NCI-H1930 (cell line): ENCODE measurements at places on chromosomes 7 and 10.

- DNase-seq: no peak
Observed at GRCh38 chr7:784971-785370, 47.3 kb upstream of the SUN1 start.

GRCh38 chr10:133254421-133255120 lies 16.9 kb downstream of the VENTX start:
- DNase-seq: no peak

GRCh38 chr10:108434559-108435252 lies 1270.2 kb upstream of the SORCS1 start:
- no peak for DNase-seq

- no peak for DNase-seq
Observed at GRCh38 chr10:66214721-66215404, 711.0 kb upstream of the LRRTM3 start.

- DNase-seq: no peak
Observed at GRCh38 chr10:34674176-34674575, 140.9 kb downstream of the PARD3 start.

- DNase-seq: no peak
Observed at GRCh38 chr10:113226831-113227445, 276.9 kb downstream of the TCF7L2 start.

- DNase-seq: no peak
Observed at GRCh38 chr10:191703-192518, 56.7 kb downstream of the ZMYND11 start.

GRCh38 chr10:94239696-94240095 lies 123.0 kb downstream of the NOC3L start:
- no peak for DNase-seq

- no peak for DNase-seq
Observed at GRCh38 chr7:112873831-112874553, 83.8 kb upstream of the TMEM168 start.

DNA sequence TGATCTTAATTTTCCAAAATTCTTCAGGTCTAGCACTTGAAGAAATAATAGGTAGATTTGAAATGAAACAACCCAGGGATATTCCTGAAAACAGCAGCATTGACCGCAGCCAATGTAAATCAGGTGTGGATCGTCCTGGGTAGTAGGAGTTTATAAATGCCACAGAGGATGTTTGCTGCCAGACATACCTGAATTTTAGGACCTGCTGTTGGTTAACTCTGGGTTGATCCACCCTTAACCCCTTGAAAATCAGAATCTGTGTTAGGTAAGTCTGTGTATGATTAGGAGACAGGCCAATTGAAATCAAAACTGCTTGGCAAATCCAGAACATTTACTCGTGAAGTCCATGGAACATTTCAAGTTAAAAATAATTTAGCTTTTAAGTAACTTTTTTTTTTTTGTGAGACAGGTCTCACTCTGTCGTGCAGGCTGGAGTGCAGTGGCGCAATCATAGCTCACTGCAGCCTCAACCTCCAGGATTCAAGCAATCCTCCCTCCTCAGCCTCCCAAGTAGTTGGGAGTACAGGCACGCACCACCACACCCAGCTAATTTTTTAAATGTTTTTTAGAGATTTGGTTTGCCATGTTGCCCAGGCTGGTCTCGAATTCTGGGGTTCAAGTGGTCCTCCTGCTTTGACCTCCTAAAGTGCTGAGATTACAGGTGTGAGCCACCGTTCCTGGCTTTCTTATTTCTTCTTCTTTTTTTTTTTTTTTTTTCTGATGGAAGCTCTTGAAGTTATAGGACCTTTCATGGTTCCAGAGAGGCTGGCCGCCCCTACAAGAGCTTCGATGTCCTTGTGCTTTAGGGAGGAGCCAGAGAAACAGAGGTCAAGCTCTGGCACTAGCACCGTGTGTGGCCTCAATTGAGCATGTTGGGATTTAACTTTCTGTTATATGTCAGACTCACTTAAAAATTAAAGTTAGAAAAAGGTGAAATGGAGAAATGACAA lies 2.0 kb downstream of the POR start:
- DNase-seq: no peak

GRCh38 chr10:75852851-75853484 lies 421.5 kb downstream of the LRMDA start:
- no peak for DNase-seq
